ENCODE measurements at places on chromosomes 5 and 9.

- DNase-seq = no peak
These were observed 131.0 kb upstream of the DAB2 start for GRCh38 chr5:39555788-39556187.

- no peak for DNase-seq
These were observed 176.9 kb downstream of the EBF1 start for GRCh38 chr5:158922816-158923215.

DNA sequence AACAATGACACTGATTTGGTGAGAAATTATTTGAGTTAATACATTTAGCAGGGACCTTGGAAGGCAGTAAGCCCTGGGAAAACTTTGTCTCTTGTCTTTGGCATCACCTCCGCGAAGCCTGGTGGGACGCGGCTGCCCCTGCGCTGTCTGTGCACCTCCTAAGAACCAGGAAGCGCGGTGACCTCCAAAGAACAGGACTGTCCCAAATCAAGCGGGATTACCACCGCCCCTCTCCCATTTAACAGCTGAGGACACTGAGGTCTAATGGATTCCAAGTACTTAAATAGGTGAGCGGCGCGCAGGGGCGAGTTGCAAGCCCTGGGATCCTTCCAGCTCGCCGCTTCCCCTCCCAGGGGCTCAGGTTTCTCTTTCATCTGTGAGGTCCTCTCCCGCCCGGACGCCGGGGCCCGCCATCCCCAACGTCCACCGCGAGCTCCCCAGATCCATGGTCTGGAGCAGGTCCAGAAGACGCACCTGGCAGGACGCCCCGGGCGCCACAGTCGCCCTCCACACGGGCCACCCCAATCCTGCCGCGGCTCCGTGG is 432 bp downstream of the STARD4 start:
- peak; percentile 26 for DNase-seq

- no peak for DNase-seq
These were observed 907.0 kb upstream of the DMAC1 start for GRCh38 chr9:8706531-8706930.

DNA sequence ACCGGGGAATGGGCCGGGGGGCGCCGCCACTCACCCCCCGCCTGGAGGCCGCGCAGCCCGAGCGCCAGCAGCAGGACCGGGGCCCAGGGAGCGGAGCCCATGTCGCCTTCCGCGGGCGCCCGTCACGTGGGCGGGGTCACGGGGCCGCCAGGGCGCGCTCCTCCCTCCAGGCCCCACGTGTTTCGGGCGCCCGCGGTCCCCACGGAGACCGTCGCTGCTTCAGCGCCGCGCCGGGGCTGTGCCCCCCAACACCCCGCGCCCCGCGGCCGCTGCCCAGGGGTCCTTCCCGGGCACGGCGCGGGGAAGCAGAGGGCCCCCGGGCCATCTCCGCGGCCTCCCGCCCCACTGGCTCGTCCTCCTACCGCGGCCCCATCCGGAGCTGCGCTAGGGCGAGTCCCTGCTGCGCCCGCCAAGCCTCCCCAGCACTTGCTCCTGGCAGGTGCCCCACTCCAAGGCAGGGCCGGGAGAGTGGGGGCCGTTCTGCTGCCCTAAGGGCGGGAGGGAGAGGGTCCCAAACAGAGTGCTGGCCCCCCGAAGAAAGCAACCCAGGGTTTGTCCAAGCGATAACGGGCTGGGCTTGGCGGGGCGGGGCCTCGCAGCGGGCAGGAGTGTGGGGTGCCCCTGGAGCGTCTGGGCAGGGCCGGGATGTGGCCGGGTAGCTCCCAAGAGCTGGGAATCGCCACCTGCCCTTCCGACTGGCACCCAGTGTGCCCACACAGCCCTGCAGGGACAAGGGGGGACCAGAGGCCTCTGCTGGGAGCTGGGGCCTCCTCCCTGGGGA is at the start of gene DPP7:
TSS of gene DPP7 (minus strand) at position 121 of the 781 bp plus-strand sequence. CDS start at position 101, 20 bp downstream.
- DNase-seq = peak; percentile 50

GRCh38 chr9:84991514-84991870 is 322.0 kb downstream of the NTRK2 start:
- DNase-seq = no peak

DNA sequence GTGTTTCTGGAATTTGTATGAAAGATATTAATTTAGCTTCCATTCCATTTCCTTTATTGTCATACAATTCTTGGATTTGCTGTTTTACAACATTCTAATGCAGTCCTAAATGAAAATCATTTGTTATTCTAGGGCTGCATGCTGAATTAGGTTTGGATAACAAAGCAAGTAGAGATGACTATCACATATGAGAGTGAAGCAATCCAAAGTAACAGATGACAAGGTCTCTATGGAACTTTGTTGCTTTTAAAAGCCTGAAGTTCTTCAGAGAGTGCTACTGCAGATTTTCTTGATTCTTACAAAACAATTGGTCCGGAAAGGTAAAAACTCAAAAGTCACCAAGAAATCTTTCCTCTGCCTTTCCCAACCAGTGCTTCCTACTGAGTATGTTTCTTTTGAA is 56.9 kb upstream of the VCAN start:
- DNase-seq = peak; percentile 24

- DNase-seq = peak; percentile 45
These were observed 81.7 kb upstream of the CPEB4 start for GRCh38 chr5:173806270-173807035.

- peak; percentile 43 for DNase-seq
These were observed 417.5 kb downstream of the EFNA5 start for GRCh38 chr5:107253246-107253645.

- DNase-seq = no peak
These were observed 574 bp downstream of the SLC35A4 start for GRCh38 chr5:140565024-140565779.

- no peak for DNase-seq
These were observed 4.0 kb downstream of the GLDC start for GRCh38 chr9:6641561-6641960.

- DNase-seq = no peak
These were observed 383.5 kb downstream of the RASEF start for GRCh38 chr9:82679472-82679871.

DNA sequence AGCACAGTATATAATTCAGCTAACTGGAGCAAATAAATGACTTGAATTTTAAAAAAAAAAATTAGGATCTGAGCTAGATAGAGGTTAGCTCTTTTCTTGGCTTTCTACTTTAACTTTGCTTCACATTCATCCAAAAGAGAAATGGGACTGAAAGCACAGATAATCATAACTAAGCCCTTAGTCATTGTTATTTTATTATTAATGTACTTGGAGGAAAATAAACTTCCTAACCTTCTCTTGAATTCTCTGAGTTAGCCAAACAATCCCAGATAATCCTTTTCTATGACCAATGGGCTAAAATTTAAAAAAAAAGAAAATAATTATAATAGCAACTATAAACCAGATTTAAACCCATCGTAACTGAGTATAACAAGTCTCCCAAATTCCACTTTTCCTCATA is 57.6 kb upstream of the RASA1 start:
- DNase-seq = no peak

DNA sequence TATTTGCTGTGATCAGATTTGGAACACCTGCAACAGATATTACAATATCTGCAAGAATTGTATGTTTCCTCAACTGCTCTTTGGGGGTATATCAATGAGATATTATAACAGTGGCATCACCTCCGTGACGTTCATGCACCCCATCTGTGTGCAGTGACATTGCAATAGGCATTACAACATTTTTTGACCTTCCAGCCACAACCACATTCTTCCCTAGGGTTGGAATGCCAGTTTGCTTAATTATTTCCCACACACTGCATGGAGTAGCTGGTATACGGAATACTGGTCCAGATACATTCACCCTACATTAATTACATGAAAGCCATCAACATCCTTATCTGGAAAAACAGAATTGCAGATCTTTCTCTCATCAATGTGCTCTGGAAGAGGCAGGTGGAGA is 42.3 kb downstream of the FBXO4 start:
- DNase-seq = no peak

DNA sequence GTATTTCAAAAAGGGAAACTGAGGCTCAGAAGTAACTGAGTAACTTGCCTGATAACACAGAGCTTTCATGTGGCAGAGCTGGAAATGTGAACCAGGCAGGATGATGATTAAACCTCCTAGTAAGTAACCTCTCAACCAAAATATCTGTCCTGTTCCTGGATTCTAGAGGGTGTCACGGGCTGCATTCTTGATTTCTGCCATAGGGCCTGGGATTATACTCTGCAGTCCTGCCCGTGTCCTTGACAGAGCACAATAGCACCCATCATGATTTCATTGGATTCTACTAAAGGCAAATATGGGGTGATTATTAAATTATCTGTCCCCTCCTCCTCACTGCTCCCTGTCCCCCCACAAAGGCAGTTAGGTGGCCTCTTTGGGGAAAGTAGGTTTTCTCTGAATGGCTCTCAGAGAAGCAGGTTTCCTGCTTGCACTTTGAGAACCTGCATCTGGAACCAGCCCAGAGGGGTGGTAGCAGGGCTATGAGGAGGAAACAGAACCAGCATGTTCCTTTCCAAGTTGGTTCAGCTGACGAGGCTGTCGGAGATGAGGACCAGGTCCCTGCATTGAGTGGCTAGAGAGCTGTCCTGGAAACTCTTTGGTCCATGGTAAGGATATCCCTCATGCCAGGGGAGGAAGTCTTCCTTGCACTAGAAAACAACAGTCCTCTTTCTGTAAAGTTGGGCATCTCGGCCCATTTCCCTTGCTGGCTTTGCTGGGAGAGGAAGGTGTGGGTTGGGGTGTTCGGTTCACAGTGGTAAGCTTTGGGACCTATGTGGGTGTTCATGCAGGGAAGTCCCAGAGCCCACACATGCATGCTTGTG is 36.6 kb downstream of the PPARGC1B start:
- DNase-seq = no peak

DNA sequence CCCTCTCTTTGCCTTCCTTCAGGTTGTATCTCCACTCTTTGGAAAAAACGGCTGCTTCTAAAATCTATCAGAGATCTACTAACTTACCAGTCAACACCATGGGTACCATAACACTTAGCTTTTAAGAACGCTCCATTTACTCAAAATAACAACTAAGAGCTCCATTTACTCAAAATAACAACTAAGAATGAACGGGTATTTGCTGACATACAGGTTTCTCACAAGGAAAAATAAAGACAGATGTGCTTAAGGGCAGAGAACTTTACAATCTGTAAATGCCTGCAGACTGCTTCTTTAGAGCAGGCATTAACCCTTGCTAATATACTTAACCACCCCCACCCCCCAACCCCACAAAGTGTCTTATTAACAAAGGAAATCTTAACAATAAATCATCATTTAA is 2.8 kb downstream of the UBAP2 start:
- DNase-seq = no peak

GRCh38 chr9:99509900-99510535 is 287.9 kb downstream of the SEC61B start:
- no peak for DNase-seq

- no peak for DNase-seq
These were observed 246.1 kb upstream of the MEF2C start for GRCh38 chr5:89128906-89129625.

DNA sequence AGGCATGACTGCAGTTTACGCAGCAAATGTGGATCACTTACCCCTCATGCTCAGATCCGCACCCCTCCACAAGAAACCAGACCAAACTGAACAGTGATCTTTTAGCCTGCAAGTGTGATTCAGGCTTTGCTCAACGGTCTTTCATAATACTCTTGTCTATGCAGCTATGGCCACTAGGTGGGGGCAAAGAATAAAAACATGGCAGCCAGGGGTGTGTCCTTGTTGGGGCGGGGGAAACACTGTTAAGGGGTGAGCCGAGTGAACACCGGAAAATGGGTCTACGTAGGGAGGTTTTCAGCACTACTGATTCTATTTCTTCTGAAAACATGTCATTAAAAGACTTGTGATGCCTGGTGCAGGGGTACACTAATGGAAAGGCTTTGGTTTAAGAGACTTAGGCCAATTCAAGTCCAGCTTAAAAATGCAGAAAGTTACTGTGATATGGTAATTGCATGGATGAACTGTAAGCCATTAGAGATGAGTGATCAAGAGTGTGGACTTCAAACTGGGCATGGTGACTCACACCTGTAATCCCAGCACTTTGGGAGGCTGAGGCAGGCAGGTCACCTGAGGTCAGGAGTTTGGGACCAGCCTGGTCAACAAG is 49.9 kb upstream of the GPR151 start:
- peak; percentile 22 for DNase-seq

DNA sequence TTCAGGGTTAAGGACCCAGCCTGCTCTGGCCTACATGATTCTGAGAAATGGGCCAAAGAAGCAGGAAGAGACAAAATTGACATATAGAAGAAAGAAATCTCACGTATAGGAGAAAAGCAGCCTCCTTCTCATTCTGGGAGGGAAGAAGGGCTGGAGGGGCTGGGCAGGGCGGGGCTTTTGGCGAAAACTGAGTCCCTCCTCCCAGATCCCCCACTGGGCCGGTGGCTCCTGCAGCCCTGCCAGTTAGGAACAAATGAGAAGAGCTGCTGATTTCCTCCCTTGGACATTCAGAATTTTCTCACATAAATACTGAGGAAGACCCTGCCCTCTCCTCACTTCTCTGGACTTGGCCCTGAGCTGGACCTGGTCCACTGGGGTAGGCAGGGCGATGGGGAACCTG is at the start of gene WNT8A:
TSS of gene WNT8A (plus strand) at position 332 of the 400 bp plus-strand sequence. CDS start 95 bp downstream, outside the sequence.
- DNase-seq = no peak

DNA sequence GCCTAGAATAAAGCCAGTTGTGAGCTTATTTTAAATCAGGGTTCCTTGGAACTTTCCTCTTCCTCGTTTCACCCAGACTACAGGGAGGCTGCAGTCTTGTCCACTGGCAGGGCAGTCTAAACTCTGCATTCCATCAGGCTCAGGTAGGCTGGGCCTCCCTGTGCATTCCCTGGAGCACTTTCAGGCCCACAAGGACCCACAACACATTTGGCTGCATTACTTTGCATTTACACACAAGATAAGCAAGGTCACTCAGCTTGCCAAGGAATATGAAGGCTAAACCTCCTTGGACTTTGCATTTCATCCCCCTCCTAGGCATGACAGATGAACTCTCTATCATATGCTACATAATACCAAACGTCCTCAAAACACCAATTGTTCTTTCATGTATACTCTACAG is 104.2 kb downstream of the MARCHF3 start:
- DNase-seq = no peak

DNA sequence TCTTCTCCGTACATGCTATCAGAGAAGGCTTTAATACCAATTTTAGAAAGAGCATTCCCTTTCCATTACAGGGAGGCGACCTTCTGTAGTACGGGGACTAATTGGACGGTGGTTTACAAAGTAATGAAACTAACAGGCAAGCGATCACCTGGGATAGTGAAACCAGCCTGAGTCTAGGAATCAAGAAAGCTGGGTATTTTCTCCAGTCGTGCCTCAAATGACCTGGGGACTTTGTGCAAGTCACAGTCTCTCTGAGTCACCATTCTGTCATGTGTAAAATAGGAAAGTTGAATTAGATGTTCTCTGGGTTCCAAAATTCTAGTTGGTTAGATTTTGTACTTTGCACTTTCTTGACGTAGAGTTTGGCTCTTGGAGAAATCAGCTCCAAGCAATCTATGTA is 22.7 kb upstream of the SSBP2 start:
- no peak for DNase-seq

- peak; percentile 98 for DNase-seq
These were observed 178.5 kb downstream of the C9orf152 start for GRCh38 chr9:110029429-110029955.

GRCh38 chr5:138745268-138745667 is 8.0 kb upstream of the CTNNA1 start:
- DNase-seq = no peak

- DNase-seq = no peak
These were observed 417.8 kb downstream of the TMEM161B start for GRCh38 chr5:87850843-87851242.

- no peak for DNase-seq
These were observed 109.5 kb downstream of the PALM2AKAP2 start for GRCh38 chr9:109889456-109889855.

- no peak for DNase-seq
These were observed 142.6 kb downstream of the FAM114A2 start for GRCh38 chr5:153896117-153896516.

All from fibroblast of gingiva (primary cell).